ENCODE measurements at places on chromosomes 1 and 21. TPM values are rescaled to one million over a fixed set of nuclear protein-coding genes. Genes with fewer than 3 reads are reported as not detected.

Gene SCAF4
- total RNA-seq: 12.6 TPM

Gene GRIK3
- total RNA-seq: 0.36 TPM

DNA sequence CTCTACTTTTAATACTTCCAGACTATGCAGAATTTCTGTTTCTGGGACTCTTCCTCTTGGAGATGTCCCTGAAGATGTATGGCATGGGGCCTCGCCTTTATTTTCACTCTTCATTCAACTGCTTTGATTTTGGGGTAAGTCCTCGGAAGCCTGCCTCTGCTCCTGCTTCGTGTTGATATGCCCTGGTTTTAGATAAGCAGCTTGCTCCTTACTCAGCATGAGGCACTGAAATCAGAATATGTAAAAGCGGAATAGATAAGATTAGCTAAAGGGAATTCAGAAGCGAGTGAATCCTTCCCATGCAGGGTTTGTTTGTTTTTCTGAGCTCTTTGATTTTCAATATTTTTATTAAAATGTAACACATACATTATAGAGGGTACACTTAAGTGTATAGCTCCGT lies 234.7 kb downstream of the CACNA1E start:
- DNase-seq: no peak

DNA sequence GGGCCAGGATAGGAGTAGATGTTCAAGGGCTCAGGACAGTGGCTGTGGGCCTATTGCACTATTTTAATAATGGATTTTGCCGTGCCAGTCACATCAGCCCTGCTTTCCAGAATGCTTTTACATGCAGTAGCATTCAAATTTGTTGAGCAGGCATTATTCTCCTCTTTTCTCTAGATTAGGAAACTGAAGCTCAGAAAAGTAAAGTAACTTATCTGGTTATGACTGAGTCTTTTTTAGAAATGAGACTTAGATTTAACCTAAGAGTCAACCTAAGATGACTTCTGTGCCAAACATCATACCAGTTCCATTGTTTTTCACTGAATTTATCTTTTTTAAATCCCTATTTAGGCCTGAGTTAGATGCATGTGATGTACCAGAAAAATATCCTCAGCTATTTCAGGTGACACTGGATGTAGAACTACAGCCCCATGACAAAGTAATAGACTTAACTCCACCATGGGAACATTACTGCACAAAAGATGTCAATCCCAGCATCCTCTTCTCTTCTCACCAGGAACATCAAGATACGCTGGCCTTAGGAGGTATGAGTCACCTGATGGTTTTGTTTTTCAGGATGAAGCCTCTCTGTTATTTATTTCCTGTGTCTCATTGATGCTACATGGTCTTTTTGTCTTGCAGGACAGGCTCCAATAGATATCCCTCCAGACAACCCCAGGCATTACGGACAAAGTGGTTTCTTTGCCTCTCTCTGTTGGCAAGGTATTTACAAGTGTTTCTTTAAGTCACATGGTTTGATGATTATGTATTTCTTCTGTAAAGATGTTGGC lies 31.4 kb upstream of the LEPR start:
- no peak for DNase-seq

Gene CD1E
- 1.2 TPM for total RNA-seq

Gene MKNK1
- 37.8 TPM for total RNA-seq
